NCI-H1092 (cell line): ENCODE measurements at places on chromosomes 2 and 18.

GRCh38 chr2:238418196-238418998 is 8.3 kb upstream of the ASB1 start:
- no peak for DNase-seq

- no peak for DNase-seq
These were observed 142.3 kb downstream of the TMEM163 start for GRCh38 chr2:134576478-134576877.

- no peak for DNase-seq
These were observed 3.5 kb downstream of the KCNF1 start for GRCh38 chr2:10915236-10915635.

DNA sequence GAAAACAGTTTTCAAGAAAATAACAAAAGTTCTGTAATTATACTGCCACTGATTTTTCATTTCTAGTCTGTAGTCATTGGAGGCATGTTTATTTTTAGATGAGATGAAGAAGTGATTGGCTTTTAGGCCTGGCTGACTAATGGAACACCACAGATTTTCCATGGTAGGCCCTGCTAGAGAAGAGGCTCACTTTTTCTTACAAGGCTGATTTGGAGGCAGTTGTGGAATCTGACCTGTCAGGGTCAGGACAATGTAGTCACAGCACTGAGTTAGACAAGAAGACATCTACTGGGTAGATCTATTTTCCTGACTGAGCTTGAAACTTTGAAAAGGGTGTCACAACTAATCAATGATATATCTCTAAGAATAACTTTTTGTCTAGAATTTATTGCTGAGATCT is 43.9 kb downstream of the KDM3A start:
- DNase-seq = no peak

DNA sequence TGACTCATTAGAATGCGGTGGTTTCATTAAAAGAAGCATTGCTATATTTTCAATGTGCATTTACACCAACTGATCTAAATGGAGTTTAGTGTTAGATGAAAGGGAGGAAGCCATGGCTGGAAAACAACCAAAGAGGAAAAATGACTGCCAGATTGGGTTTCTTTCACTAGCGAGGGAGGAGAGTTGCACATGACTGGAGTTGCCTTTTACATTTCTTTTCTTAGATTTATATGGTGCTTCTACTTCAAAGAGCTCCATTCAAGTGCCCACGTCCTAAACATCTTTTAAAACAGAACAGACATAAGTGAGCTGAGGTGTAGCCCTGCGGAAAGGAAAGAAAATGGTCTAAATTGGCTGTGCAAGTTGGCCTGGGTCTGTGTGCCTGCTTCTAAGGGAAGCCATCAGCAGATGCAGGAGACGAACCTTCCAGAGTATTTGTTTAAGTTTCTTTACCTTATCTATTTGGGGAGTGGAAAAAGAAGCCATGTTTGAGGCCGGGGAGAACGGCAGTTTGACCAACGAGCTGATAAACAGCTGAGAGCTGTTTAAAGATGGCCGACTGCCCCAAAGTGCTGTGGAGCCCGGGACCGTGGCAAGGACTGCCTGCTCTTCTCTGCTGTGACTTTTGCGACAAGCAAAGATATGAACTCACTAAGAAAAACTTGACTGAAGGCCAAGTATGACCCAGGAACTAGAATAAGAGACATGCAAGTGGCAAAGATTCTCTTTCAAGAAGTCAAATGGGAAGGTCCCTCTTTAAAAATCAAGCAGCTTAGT is 327.0 kb downstream of the ZNF516 start:
- DNase-seq = no peak

DNA sequence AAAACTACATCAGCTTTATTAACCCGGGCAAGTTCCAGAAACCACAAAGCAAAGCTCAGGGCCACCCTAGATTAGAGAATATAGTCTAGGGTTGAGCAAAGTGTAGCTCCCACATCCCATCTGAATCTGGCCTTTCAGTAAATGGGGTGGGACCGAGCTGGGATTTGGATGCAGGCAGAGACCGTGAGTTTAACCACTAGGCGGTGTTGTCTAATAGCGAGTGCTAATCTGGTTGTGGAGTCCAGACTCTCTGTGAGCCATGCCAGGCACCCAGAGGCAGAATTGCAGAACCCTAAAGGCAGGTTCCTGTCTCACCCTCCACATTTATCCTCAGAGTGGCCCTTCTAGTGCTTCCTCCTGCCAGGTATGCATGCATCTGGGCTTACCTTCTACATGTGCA is 435.9 kb downstream of the TSN start:
- peak; percentile 17 for DNase-seq

DNA sequence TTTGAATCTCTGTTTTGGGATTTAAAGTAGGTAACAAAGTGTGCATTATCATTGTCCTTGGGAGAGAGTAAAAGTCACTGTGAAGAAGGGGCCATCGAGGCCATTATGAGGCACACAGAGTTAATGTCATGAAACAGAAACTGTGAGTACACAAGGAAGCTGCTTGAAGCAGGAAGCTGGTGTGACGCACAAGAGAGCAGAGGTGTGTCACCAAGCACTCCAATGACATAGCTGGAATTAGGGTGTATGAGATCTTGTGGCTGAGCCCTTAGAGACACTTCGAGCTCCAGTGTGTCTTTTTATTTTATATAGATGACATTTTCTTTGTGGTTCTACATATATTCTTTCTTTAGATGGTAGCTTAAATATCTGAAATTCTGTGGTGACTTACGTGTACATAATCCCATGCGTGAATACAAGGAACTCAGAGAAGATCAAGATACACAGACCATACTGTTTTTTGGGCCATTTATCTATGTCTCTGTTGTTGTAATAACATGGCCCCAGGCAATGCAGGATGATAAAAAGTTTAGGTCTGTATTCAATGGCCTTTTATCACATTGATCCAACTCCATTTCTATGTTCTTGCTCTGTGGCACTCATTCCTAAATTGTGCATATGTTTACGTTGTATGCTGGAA is 164.7 kb upstream of the FAM98A start:
- DNase-seq = no peak

DNA sequence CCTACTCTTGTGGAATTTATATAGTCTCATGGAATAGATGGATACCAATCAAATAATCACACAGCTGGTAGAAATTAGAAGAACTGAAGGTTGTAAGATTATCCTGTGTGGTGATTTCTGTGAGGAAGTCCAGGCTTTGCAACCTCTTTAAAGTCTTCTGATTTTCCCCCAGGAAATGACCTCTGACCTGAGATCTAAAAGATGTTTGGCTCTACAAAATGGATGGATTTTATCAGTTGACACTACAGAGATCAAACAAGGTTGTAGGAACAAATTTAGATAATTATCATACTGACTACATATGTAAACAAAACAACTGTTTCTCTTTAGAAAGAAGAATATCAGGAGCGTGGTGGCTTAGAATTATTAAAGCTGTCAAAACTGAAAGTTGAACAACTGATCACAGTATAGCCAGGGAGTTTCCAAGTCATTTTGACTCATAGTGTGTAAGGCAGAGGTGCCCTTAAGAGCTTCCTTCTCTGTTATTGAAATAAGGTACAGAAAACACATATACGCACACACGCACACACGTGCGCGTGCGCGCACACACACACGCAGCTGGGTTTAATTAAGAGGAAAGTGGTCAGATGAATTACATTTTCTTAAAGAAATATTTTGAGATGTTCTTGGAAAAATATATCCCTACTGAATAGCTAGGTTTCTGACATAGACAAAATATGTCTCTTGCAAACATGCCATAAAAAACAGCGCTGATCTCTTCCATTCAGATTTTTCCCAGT is 35.5 kb upstream of the PELI1 start:
- DNase-seq = no peak

- no peak for DNase-seq
These were observed 153.5 kb downstream of the AGPS start for GRCh38 chr2:177545981-177546585.

GRCh38 chr2:32003791-32004190 is 7.0 kb downstream of the MEMO1 start:
- no peak for DNase-seq

- DNase-seq = no peak
These were observed 54.4 kb downstream of the PMAIP1 start for GRCh38 chr18:59954241-59954640.

DNA sequence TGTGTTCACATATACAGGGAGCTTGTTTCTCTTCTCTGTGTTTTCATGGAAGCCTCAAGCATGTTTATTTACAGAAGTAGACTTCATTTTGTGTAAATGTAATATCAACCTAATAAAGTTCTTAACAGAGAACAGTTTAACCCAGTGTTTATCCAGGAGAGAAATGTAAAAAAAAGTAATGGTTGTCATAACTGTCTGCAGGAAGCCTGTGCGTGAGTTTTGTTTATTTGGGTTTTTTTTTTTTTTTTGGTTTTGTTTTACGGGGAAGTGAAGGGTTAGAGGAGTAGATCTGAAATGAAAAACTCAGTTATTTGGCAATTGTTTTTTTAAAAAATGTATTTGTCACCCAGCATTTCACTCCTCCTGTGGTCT is 124.7 kb downstream of the RAPGEF4 start:
- no peak for DNase-seq

DNA sequence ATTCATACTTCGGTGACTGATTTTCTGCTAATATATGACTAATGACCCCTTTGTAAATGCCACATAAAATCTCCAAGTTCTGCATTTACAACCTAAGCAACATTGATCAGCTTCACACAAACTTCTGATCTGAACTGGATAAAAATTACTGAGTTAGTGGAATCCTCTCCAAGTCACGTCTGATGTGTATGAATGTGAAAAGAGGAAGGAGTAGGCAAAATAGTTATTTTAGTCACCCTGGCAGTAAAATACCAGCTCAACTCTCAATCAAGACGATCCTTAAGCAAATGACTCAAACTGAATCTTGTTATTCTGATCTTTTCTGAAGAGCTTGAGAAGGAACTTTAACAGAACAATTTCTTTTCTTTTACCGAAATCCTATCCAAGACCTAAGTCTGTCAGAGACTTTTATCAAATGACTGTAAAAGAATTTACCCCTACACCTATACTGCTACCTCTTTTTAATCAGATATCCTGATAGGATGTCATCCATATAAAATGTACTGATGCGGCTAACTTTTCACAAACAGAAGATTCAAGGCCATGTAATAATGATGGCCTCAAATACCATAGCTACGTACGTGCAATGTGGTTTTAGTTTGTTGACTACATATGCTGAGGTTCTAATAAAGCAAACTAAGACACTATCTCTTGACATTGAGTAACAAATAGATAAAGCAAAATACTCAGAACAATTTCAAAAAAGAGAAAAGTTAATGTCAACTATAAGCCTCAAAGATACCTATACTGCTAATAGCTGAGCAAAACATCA is 23.7 kb downstream of the CUL3 start:
- DNase-seq = no peak

- DNase-seq = no peak
These were observed 199.4 kb upstream of the FN1 start for GRCh38 chr2:215635071-215635787.

GRCh38 chr2:72716601-72717000 is 109.2 kb downstream of the EXOC6B start:
- DNase-seq = no peak

DNA sequence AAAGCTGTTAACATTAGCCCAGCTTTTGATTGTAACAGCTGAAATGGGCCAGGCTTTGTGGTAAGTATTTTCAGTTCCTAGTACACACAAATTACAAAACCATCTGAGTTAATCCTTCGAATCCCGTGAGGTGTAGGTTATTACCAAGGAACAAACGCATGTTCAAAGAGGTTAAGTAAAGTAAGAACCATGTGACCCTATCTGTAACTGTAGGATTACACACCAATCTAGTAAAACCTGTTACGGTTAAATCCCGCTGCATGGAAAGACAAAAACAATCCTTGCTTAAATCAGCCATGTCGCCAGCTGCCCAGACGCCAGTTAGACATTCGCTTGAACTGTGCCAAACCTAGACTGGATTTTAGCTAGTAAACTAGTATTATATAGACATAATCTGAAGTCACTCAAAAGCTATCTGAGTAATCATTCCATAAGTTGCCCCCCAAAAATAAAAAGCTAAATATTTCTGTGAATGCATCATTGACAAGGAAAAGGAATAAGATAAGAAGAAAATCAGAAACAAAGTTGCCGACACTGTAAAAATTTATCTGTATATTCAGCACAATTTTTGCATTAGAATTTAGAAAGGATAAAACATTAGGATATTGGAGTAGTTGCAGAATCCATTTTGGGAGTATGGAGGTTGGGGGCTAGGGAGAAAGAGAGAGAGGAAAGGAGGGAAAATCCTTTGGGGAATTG is 638.0 kb downstream of the CNTNAP5 start:
- no peak for DNase-seq

DNA sequence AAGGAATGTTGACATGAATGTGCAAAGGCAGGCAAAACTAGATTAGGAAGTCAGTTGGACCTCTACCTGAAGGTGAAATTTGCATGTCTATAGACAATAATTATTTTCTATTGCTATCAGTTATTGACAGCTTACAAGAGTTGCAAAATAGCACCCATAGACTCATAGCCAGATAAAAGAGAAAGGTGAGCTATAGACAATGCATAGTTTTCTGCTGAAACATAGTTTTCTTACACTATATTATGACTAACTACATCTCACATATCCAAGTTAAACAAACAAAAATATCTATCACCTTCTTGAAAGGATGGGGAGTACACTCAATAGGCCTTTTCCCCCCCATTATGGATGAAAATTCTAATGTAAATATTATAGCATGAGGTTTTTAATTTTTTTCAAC is 305.0 kb downstream of the PTH2R start:
- DNase-seq = no peak

DNA sequence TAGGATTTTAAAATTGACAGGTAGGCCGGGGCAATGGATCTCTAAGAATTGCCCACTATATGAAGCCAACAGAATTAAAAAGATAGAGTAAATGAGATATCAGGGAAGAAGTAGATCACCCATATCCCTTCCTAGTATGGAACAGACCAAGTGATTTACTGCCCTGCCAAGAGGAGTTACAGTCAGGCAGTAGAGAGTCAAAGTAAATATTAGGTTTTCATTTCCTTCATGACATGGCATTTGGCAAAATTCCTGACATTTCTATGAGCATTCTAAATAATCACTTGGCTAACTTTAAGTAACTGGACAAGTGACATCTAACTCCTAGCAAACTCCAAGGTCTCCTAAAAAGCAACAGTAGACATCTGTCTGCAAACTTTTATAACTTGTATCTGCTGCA is 33.5 kb downstream of the GALNT5 start:
- DNase-seq = no peak

DNA sequence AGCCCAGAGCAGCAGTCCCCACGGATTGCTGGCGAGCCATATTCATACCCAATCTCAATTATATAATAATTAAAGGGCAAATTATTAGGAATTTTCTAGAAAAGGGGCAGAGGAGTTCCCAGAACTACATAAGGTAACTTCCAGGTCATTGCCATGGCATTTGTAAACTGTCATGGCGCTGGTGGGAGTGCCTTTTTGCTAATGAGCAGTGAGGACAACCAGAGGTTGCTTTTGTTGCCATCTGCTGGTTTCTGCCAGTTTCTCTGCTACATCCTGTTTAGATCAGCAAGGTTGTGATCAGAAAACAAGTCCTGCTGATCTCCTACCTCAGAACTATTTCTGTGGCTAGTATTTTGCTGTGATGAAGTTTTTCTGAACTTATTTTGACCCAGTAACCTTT is 159.8 kb upstream of the PIEZO2 start:
- no peak for DNase-seq

DNA sequence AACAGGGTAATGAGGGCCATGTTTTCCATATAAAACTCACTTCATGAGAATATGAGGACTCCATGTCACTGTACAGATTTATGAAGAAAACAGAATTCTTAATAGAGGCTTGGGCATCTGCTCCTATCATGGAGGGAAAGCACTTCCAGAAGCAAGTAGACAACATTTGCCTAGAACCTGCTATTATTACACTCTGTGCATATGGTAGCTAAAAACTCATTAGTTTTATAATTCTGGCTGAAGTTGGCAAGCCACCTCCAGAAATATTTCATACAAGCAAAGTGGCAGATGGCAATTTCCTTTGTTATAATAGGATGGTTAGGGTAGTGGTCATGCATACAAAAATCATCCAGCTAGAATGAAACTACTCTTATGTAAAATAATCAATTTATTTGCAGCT is 65.8 kb upstream of the TLK1 start:
- DNase-seq = no peak
